ENCODE measurements at places on chromosomes 16 and 17.

DNA sequence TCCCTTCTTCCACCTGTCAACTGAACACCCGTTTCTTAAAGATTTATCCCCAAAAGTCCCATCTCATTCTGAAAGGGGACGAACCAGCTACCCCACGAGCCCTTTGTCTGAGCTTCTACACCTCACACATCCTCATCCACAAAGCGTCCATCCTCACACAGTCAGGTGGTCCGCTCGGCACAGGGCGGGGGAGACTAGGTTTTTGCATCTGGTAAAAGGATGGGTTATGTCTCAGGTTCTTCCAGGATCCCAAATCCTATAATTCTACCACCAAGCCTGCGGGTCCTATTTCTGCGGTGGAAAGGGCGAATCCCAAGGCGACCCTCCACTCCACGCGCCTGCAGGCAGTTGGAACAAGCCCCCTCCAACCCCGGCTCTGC lies 458 bp downstream of the GFOD2 start:
- DNase-seq, result no peak

- no peak for DNase-seq
Measured at GRCh38 chr17:67707442-67707841, 10.3 kb upstream of the NOL11 start.

DNA sequence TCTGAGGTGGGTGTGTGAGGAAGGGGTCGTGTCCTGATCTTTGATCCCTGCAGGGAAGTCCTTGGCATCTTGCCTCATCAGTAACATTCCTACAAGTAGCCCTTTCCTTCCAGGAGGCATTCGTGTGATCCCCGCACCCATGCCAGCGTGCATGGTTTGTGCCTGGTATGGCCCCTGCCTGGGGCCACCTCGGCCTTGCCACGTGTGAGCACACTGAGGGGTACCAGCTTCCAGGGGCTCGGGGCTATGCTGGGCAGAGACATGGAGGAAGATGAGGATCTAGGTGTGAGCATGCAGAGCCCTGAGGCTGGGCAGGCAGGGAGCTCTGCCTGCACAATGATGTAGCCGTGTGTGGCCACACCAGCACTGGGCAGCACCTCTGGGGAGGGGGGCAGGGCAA lies 6.0 kb downstream of the HSD3B7 start:
- DNase-seq, result no peak

DNA sequence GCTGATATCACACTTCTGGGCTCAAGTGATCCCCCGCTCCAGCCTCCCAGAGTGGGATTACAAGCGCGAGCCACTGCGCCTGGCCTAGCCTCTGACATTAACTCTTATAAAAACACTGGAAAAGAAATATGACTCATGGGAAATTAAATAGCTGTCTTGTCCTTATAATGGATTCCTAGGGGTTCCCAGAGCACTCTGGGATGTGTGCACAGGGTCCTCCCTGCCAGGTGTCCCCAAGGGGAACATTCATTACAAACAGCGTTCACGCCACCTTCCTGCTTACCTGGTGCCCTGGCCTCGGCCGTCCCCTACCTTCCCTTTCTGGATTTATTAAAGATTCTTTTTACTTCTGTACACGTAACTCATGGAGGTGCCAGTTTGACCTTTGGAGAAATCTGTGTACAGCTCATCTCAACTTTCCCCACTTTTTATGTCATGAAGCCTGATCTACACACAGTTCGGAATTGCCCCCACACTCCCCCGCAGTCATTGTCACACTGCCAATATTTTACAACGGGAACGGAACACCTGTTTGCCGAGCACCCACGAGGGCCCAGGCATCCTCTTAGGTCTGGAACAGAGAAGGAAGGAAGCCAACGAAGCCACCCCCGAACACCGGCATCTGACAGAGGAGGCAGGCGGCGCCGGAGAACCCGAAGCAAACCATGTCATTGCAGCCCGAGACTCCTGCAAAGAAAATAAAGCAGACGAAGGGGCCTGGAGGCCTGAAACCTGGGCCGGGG lies 39.7 kb upstream of the MEAK7 start:
- no peak for DNase-seq

DNA sequence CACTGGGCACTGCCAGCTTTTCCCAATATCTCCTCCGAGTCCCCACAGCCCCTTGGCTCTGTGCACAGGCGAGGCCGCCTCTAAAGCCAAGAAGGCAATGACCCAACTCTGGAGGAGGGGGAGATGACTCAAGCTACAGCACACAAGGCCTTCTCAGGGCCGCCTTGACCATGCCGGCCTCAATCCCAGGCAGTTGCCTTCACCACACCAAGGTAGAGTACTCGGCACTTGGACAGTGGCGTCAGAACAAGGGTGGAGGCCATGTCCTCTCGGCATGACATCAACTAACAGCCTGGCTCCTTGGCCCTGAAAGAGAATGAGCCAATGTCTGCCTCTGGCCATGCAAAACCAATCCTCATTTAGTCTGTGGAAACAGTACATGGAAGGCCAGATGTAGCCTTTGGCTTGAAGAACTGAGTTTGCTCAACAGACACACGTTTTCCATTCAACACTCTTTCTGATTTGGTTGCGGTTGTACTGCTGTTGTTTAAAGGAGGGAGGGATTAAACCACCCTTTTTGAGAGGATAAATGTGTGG lies 139.6 kb downstream of the XYLT1 start:
- no peak for DNase-seq

DNA sequence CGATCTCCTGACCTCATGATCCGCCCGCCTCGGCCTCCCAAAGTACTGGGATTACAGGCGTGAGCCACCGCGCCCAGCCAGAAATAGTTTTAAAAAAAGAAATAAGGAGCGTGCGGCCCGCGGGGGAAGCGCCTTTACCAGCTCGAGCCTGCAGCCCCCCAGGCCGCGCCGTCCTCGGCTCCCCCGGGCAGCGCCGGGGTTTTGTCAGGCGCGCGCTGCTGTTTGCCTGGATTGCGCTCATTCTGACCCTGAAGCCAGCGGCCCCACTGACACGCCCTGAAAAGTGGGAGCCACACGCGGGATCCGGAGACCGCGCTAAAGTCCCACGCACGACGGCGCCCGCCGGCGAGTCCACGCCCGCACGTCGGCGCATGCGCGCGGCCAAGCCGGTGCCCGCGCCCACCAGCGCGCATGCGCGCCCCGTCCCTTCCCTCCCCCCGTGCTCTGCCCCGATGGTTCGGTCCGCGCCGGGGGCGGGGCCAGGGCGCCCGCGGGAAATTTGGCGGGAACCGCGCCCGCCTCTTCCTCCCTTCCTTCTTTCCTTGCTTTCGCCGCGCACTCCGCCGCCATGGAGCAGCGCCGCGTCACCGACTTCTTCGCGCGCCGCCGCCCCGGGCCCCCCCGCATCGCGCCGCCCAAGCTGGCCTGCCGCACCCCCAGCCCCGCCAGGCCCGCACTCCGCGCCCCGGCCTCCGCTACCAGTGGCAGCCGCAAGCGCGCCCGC lies at the start of gene CDT1:
Gene CDT1 (plus strand): TSS at position 526 of the 724 bp plus-strand sequence. CDS start 43 bp downstream, at position 569.
- peak; percentile 96 for DNase-seq

- no peak for DNase-seq
Measured at GRCh38 chr17:81539571-81539900, 11.4 kb downstream of the FSCN2 start.

- no peak for DNase-seq
Measured at GRCh38 chr17:46818929-46819859, 702 bp upstream of the WNT3 start.

DNA sequence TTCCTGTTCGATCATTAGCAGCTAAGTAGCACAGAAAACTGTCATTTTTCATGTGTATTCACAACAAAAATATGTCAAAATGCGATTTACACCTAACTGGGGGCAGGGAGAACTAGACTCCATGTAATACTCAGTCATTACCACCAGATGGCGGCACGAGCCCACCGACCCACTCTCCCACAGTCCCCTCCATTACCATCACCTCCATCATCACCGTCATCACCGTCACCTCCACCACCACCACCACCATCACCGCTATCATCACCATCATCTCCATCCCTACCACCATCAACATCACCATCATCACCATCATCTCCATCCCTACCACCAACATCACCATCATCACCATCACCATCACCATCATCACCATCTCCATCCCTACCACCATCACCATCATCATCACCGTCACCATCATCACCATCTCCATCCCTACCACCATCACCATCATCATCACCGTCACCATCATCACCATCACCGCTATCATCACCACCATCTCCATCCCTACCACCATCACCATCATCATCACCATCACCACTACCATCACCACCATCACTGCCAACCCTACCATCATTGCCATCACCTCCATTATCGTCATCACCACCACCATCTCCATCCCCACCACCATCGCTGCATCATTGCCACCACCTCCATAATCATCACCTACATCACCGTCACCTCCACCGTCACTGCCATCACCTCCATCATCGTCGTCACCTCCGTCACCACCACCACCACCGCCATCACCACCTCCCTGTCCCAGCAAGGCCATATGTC lies 14.4 kb downstream of the NDUFAF8 start:
- DNase-seq, result peak; percentile 62

DNA sequence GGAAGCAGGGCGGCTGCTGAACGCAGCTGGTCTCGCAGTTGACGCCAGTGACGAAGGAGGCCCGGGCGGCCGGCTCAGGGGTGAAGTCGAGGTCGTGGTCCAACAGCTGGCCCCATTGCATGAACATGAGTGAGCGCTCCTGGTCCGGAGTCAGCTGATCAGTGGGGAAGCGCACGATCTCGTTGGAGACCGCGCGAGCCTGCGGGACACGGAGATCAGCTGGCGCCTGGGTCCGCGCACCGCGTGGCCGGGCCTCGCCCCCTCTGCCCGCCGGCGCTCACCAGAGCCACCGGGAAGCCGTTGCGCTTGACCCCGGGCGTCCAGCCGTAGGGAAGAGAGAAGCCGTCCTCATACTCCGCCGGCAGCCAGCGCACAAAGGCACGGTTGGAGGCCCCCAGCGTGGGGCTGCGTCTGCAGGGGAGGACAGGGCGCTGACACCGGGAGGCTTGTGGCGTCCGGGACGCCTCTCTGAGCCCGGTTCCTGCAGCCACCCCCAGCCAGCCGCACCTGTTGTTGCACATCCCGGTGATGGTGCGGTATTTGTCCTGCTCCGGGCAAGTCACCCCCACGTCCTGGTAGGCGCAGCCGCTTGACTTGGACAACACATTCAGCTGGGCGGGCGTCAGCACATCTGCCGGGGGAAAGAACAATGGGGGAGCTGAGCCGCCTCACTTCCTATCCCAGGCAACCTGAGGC lies 1.6 kb downstream of the MPO start:
- no peak for DNase-seq

GRCh38 chr16:50298591-50299507 lies 32.5 kb downstream of the ADCY7 start:
- no peak for DNase-seq

GRCh38 chr16:86640265-86640843 lies 62.0 kb downstream of the FOXL1 start:
- DNase-seq, result no peak

- no peak for DNase-seq
Measured at GRCh38 chr17:77439189-77440018, 298.6 kb downstream of the SEC14L1 start.

- DNase-seq, result no peak
Measured at GRCh38 chr17:45043813-45044540, 7.5 kb downstream of the DCAKD start.

DNA sequence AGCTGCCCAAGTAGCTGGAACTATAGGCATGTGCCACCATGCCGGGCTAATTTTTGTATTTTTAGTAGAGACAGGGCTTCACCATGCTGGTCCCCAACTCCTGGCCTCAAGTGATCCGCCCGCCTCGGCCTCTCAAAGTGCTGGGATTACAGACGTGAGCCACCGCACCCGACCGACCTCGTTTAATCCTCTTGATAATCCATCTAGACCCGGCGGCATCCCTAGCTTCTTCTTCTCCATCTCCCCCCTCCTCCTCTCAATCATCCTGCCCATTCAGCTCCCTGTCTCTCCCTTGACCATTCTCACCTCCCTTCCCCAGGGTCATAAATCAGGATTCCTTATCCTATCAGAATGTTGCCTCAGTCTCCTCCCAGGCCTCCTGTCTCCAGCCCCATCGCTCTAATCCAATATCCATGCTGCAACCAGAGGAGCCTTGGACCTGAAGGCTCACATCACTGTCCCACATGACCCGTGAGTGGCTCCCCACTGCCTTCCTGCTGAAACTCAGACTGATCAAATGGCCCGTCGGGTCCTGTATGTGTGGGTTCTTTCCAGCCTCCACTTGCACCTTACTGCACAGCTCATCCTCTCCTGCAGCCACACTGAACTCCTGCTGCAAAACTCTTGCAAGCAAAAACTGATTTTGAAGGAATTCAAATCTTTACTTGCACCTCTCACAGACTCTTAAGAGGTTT lies 74.1 kb upstream of the CDH5 start:
- DNase-seq, result no peak

DNA sequence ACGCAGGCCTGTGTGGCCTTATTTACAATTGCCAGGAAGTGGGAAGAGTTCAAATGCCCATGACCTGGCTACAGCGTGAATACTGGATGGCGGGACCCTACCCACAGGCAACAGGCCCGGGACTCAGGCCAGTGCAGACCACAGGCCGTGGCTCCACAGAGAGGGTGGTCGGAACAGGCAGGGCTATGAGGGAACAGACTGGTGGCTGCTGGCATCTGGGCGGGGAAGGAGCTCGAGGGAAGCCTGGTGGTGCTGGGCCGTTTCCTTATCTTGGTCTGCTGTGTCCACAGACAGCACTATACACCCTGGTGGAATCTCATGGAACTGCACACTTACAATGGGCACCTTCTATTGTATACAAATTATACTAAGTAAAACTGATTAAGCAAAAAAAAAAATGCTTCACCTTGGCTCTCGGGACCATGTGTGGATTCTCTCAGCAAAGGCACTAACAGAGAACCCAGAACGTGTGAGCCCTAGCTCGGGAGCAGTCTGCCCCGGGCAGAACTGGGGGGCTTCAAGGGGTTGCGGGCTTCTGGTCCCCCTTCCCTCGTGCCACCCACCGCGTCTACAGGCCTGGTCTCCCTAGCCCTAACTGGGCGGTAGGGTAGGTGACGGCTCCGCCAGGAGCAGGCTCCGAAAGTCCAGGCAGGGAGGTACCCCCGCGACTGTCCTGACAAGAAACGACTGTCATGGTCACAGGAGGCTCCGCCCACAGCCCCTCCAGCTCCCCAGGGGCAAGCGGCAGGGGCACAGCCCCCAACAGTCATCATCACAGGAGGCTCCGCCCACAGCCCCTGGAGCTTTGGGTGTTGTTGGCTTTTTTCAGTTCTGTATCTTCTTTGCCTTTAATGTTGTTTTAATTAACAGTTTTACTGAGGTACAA lies 21.8 kb downstream of the CEP131 start:
- peak; percentile 92 for DNase-seq
